Colonic mucosa (tissue), 4 donors: ENCODE measurements at places on chromosomes 1 and 21. TPM values are rescaled to one million over a fixed set of nuclear protein-coding genes. Genes with fewer than 3 reads are reported as not detected.

GRCh38 chr1:233582439-233582838 is 31.5 kb upstream of the KCNK1 start:
- no peak for DNase-seq

- no peak for DNase-seq
Observed at GRCh38 chr1:20871419-20871818, 84.3 kb upstream of the HP1BP3 start.

DNA sequence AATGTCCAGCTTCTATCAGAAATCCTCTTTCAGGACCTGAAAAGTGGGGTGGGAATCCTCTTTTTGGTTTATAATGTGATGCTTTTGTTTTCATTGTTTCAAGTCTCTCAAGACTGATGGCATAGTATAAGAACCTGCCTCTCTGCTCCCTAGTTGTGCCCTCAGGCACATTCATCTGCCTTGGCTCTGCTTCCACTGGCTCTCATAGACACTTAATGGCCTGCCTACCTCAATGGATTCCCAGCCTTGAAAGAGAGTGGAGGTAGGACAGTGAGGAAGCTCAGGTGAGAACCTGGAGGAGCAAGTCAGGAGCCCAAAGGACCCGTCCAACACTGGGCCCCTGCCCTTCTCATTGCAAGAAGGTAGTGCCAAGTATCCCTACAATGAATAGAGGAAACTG is 4.8 kb downstream of the TTLL7 start:
- no peak for DNase-seq

GRCh38 chr1:205998457-205999241 is 4.5 kb downstream of the RAB7B start:
- DNase-seq = no peak

DNA sequence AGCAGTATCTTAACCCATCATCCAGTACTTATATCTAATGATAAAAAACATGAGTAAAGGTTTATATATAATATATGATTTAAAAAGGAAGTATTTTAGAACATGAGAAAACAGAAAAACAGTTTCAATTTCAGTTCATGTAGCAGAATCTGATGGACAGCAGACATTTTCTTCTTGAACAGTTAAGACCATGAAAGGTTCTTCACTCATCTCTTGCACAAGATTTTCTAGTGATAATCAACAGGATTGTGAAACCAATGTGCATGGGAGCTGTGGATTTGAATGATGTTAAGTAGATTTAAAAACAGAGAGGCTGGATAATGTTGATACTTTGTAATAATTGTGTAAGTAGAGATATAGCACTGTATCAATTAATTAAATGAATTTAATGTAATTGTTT is 1297.6 kb downstream of the BRINP3 start:
- DNase-seq = no peak

DNA sequence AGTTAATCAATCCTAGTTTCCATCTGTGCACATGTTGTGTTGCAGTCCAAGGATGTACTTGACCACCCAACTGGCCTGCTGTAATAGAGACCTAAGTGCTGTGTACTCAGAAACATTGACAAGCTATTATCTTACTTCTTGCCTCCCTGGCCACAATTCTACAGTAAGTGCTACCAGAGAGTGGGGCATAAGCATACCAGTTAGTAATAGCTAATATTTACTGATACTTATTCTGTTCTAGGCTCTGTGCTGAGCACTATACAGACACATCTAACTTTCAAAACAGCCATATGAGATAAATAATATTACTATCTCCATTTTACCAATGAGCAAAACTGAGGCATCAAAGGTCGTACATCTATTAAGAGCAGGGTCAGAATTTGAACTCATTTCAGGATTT is 49.5 kb upstream of the NPL start:
- DNase-seq = no peak

The SETSIP gene
- not detected for total RNA-seq

The LRRC53 gene
- 0.07 TPM for total RNA-seq

The ALPL gene
- total RNA-seq = 1.6 TPM

The THAP3 gene
- total RNA-seq = 18.2 TPM

The COL24A1 gene
- total RNA-seq = 0.02 TPM

The ZC3H12A gene
- total RNA-seq = 35.4 TPM

The PTPN22 gene
- 5.9 TPM for total RNA-seq

The CYP4X1 gene
- 0.57 TPM for total RNA-seq

The LCE1D gene
- not detected for total RNA-seq
